DMS53 (cell line): ENCODE measurements at places on chromosomes 1 and 21.
A peak's percentile ranks its signal among the peaks of the same experiment; 100 is the strongest.

- peak; percentile 98 for DNase-seq
These were observed 1.7 kb upstream of the JUN start for GRCh38 chr1:58785442-58786058.

- no peak for DNase-seq
These were observed 10.3 kb downstream of the MORN1 start for GRCh38 chr1:2380816-2381591.

GRCh38 chr1:201296352-201296751, 13.0 kb downstream of the PKP1 start:
- DNase-seq = no peak

DNA sequence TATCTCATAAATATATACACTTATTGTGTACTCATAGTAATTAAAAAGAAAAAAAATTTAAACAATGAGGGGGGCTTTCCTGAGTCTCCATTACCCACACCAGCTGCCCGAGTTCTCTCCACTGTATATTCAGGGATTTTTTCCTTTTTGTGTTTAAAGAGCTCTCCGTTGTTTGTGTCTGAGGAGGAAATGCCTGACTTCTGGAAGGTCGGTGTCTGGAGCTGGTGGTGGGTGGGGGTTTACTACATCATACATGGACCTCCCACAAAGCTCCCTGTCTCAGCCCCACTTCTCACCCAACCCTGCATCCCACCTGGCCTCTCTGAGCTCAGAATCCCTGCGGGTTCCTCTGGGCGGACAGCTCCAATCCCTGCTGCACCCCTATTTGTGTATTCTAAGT, 64.1 kb upstream of the ETV3 start:
- DNase-seq = no peak

- DNase-seq = no peak
These were observed 364.8 kb upstream of the ESRRG start for GRCh38 chr1:217088011-217088410.

- DNase-seq = peak; percentile 22
These were observed 29.3 kb upstream of the ERO1B start for GRCh38 chr1:236311040-236311439.

DNA sequence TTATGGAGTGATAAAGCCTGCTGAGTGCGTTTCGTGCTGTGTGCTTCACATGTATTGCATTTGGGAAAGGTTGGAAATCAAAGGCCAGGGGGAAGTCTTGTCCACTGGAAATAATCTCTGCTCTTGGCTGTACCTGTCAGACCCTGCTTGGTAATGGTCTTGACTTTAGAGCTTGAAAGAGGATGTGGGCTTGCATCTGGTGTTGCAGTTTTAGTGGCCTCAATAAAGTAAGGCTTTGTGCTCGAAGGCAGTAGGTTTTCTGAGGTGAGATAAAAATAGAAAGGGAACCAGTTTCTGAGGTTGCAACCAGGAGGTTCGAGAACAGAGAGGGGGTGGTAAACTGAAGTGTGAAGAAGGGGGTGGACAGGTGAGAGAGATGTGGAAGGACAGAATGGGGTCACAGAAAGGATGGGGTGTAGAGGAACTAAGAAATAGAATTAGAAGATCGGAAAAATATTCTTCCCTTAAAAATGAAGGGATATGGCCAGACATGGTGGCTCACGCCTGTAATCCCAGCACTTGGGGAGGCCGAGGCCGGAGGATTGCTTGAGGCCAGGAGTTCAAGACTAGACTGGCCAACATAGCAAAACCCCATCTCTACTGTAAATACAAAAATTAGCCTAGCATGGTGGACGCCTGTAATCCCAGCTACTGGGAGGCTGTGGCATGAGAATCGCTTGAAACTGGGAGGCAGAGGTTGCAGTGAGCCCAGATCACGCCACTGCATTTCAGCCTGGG, 1.5 kb downstream of the S100PBP start:
- peak; percentile 13 for DNase-seq

GRCh38 chr1:160858097-160858496, 4.6 kb downstream of the CD244 start:
- DNase-seq = peak; percentile 8

- no peak for DNase-seq
These were observed 144.9 kb upstream of the SOD1 start for GRCh38 chr21:31514598-31514997.

DNA sequence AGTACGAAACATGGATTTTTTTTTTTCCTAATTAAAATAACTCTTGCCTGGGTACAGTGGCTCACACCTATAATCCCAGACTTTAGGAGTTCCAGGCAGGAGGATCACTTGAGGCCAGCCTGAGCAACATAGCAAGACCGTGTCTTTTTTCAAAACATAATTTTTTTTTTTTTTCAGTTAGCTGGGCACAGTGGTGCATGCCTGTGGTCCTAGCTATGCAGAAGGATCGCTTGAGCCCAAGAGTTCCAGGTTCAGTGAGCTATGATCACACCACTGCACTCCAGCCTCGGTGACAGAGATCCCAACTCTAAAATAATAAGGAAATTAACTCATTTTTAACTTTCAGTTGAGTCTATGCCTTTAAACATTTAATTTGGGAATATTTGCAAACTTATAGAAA, 170.1 kb downstream of the NEK7 start:
- no peak for DNase-seq

DNA sequence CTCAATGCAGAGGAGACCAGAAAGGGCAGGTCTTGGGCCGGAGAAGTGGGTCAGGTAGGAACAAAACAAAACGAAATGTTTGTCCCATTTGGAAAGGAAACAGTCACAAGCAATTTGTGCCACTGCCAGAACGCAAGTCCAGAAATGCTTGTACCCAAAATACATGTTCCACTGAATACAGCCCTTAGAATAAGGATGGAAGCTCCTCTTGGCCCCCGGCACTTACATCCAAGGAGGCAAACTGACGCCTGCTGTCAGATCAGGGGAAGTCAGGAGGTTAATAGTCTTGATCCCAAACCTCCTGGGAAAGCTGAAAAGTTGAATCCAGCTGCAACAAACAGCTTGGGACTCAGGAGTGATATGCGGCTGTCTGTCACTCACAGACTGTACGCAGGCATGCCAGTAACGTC, 75.9 kb upstream of the GALNT2 start:
- no peak for DNase-seq

DNA sequence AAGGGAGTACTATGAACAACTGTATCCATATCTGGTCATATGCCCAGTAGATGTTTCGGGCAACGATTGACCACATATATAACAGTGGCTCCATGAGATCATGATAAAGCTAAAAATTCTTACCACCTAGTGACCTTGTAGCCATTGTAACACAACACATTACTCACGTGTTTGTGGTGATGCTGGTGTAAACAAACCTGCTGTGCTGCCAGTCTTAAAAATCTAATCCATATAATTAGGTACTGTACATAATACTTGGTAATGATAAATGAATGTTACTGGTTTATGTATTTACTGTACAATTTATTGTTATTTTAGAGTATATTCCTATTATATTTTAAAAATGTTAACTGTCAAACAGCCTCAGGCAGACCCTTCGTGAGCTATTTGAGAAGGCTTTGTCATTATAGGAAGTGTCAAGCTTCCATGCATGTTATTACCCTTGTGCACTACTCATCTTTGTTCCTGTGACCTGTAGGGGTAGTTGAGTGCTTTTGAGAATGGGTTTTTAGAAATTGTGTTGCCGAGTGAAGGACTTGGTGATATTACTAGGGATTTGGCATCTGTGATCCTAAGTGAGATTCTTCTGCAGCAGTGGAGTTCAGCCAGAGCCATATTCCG, 23.6 kb downstream of the DIP2A start:
- no peak for DNase-seq

DNA sequence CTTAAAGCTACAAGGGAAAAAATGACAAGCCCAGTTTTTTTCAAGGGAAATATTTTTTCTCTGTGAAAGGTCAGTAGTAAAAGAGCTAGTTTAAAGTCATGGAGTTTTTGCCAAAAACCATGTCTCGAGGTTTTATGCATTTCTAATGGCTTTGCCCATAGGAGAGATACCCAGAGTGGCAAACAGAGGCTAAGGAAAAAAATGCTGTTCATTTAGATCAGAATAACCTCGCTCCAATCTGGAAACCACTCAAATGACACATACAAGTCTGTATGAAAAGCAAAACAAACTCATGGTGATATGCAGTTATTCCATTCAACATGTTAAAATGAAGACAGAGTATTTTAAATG, 36.9 kb upstream of the EDEM3 start:
- DNase-seq = peak; percentile 12

- DNase-seq = no peak
These were observed 48.5 kb downstream of the SCCPDH start for GRCh38 chr1:246772686-246773085.

- no peak for DNase-seq
These were observed 3.0 kb downstream of the MORC3 start for GRCh38 chr21:36323032-36323431.

- DNase-seq = peak; percentile 83
These were observed 6.5 kb downstream of the KCNN3 start for GRCh38 chr1:154863315-154864174.

DNA sequence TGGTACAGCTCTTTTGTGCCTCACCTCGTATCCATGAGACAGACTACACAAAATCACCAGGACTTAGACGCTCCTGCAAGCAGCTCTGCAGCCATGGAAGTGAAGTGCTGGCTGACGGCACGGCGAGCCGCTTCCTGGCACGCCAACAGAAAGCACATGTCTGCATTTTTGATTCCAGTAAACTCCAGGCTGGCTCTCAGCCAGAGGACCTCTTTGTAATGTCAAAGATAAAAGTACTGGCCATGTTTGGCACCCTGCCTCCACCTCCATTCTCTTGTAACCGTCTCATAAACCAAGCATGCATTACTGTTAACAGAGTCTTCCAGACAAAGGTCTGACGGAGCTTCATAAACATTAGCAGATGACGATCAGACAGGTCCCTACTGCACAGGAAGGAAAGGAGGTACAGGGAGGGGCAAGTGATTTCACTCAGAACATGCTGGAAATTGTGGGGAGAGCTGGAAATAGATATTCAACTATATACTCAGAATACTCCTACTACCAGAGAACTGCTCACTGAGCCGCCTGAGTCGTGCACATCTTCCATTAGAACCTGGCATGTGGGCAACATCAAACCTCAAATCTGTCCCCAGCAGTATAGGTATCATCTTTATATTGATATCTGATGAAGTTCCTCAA, 632.0 kb downstream of the SMYD3 start:
- DNase-seq = no peak

- DNase-seq = no peak
These were observed 4.9 kb downstream of the RRP1 start for GRCh38 chr21:43794311-43794710.

DNA sequence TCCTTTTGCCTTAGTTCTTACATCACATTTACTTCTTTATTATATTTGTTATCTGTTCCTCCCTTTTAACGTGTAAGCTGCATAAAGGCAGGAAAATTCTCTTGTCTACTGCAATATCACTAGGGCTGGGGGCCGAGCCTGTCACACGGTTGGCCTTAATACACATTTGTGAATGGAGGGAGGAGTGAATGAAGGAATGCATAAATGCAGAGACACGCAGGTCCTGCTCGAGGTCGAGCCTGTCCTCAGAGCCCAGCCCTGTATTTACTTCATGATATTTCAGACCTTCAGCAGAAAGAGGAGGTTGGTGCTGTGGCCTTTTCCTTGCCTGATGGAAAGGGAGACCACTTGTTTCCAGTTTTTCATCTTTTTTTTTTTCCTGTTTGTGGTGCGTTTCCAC, 671.3 kb downstream of the PTPRU start:
- no peak for DNase-seq

- no peak for DNase-seq
These were observed 20.9 kb downstream of the SLAMF1 start for GRCh38 chr1:160625725-160626498.

GRCh38 chr21:41817228-41817627, 50.4 kb upstream of the RIPK4 start:
- DNase-seq = peak; percentile 80
